ENCODE measurements at places on chromosomes 5 and 9.

DNA sequence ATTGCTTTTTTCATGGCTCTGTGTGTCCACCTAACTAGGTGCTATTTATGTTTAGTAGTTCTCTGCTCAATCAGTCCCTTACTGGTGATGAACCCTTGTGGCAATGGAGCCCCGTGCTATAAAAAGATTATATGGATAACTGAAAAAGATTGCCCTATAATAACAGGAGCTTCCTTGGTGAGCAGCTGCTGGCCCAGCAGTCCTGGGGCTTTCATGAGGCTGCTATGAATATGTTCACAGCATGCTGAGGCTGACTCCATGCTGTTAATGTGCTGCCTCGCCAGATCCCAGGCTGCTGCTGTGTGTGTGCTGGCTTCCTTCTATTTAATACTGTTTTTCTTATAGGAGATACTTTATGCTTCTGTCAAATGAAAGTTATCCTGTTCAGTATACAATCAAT is 357.5 kb downstream of the TAF11L14 start:
- no peak for DNase-seq

DNA sequence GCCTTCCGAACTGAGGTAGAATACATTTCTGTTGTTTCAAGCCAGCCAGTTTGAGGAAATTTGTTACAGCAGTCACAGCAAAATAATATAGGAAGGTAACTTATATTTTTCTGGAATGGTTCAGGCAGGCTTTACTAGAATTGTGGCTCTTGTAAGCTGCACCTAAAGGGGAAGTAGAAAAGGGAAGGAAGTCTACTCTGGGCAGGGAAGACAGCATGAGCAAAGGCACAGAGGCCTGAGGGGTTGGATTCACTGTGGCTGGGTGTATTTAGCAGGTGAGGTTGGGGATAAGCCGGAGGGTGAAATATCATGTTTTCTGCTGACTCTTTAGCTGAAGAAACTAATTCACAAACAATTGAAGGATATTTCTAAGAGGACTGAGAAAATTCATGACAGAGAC is 183.5 kb downstream of the GAS1 start:
- DNase-seq, result no peak

DNA sequence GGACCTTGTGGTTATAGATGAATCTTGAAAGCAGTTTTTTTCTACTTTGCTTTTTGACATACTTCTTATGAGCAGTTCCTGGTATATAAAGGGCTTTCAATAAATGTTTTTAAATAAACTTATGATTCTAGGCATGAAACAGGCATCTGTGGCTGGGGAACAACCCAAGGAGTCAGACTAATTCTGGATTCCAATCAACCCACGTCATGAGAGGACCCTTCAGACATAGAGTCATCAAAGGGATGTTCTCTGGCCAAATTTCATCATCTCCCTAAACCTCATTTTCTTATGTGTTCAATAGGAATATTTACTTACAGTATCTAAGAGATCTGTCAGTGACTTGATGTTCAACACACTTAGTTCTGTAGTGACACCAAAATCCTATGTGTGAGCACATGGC is 243.8 kb upstream of the ZNF462 start:
- DNase-seq, result no peak

DNA sequence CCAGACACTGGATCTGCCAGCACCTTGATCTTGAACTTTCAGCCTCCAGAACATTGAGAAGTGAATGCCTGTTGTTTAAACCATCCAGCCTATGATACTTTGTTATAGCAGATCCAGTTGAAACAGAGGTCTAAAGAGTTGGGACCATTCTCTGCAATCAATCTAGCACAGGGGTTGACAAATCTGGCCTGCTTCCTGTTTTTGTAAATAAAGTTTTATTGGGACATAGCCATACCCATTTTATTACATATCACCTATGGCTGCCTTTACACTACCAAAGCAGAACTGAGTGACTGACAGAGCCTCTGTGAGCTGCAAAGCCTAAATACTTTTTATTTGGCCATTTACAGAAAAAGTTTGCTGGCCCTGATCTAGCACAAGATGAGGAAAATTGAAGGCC is 62.0 kb downstream of the BARX1 start:
- no peak for DNase-seq

GRCh38 chr9:17875886-17876285 is 297.0 kb downstream of the SH3GL2 start:
- no peak for DNase-seq
